ENCODE measurements at places on chromosomes 16 and 17.

DNA sequence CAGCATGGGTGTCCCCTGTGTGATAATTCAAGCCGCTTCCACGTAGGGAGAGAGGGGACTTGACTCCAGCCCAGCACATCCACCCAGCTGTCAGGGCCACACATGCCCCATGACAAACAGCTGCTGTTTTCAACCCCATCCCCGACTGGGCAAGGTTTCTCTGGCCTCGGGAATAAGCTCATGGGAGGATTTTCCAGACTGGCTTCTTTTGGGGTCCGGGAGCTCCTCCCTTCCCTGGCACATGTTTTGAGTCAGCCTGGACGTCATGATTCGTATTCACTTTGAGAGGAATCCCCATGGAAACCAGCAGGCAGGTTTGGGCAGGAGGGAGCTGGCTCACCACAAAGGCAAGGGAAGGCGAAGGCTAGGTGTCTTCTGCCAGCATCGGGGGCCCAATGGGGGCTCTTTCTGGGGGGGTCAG is 156.4 kb downstream of the CMIP start:
- no peak for DNase-seq

GRCh38 chr17:63991611-63992010 is 6.5 kb upstream of the PRR29 start:
- DNase-seq, result no peak

DNA sequence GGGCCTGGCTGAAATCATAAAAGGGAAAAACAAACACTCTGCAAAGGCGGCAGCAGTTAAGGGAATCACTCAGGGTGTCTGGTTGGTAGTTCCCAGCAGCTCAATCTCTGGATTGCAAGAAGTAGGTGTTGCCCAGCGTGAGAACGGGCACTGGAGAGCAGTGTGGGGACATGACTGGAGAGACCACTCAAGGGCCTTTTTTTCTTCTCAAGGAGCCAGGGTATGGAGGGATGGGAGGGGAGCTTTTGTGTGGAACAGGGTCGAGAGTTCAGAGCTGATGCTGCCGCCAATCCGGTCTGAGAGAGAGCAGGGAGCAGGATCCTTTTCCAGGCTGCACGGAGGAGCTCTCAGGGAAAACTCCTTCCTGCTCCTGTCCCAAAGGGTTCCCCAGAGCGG is 15.2 kb downstream of the SCNN1B start:
- DNase-seq, result no peak

- DNase-seq, result no peak
These were observed 88.5 kb downstream of the NPIPB11 start for GRCh38 chr16:29318037-29318436.

DNA sequence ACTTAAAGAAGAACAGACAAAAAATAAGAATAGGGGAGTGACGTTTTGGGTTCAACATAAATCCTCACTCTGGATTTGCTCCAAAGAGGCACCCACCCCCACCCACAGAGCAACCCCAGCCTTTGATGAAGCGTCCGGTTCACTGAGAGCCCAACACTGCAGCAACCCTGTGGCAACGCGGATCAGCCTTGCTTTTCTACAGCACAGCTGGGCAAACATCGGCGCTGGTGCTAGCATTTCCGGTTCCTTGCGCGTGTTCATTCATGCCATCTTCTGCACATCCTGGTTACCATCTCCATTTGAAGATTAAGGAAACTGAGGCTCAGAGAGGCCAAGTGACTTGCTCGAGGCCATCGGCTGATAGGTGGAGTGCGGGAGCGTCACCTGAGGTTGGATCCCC is 8.7 kb upstream of the GINS2 start:
- DNase-seq, result no peak

DNA sequence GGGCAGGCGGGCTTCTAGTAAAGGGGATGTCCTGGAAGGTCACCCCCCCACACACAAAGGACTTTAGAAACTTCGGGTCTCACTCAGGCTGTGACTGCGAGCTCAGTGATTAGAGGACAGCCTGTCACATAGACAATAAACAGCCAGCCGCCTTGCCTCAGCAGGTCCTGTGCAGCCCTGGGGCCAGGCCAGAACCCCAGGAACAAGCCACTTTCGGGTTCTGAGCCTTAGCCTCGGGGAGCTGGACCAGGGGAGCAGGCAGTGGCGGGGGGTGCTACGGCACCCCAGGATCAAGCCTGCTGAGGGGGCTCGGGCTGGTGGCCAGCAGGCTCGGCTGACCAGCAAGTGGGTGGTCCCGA is 1.1 kb downstream of the GAS7 start:
- no peak for DNase-seq

DNA sequence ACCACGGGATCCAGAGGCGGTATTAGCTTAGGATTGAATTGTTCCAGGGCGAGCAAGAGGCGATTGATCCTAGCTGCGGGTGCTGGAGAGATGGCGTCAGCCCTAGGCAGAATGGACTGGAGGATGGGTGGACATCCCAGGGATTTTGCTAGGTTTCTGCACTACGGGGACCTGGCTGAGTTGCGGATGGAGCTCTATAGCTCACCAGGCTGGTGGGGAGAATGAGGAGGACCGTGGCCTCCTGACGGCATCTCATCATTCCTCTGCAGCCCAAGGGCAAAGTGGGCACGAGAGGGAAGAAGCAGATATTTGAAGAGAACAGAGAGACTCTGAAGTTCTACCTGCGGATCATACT is 614 bp downstream of the TMEM208 start:
- DNase-seq, result no peak

DNA sequence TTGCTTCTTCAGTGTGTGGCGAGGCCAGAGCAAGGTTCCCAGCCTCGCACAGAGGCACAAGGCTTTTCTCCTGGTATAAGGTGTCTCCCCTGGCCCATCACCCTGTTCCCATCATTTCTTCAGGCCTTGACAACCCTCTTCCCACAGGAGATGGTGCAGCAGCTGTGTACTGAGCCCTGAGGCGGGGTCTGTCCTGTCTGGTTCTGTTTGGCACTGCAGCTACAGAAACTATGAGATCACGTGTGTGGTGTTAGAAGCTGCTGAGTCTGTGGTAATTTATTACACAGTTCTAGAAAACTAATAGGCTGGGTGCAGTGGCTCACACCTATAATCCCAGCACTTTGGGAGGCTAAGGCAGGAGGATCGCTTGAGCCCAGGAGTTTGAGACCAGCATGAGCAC is 7.2 kb downstream of the PLA2G15 start:
- DNase-seq, result no peak

DNA sequence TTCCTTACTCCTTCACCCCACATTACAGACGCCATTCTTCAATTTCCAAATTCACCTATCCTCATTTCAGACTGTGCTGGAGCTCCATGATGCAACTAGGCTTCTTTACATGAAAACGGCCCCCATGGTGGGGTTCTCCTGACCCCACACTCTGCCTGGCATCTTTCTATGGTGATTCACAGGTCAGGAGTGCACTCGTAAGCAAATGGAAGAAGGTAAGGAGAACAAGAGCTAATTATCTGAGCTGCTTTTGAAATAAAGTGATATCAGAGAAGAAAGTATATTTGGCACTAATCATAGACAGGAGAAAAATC is 27.5 kb upstream of the SUPT4H1 start:
- DNase-seq, result no peak

DNA sequence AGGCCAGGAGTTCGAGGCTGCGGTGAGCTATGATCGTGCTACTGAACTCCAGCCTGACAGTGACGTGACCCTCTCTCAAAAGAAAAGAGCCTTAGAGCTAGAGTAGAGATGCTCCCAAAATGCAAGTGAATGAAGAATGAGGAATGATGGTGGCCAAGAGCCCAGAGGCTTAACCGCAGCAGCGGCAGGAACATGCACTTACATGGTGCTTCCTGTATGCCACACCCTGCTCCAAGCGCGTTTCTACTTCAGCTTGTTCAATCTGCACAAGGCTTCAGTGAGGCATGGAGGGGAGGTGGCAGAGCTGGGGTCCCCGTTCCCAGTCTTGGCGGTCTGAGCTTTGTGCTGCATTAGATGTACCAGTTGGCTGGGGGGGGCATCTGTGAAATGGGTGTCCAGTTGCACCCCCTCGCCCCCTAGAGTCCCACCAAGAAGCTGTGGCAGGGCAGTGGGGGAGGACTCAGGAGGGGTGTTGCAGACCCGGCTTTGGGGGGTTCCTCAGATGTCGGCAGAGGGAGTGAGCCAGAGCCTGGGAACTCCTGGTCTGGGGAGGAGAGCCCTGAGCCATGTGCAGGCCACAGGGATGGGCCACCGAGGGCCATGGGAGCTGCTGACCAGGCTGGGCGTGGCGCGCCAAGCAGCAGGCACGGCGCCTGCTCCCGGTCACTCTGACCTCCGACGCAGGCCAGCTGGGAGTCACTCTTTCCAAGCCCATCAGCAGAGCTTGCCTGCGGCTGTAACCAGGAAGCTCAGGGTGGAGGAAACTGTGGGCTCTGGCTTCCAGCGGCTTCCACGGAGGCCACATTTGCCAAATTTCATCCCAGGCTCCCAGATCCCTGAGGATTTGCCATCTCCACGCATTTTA is 260.1 kb downstream of the PARN start:
- DNase-seq, result no peak

- DNase-seq, result no peak
These were observed 131.5 kb downstream of the SNX11 start for GRCh38 chr17:48238933-48239602.

DNA sequence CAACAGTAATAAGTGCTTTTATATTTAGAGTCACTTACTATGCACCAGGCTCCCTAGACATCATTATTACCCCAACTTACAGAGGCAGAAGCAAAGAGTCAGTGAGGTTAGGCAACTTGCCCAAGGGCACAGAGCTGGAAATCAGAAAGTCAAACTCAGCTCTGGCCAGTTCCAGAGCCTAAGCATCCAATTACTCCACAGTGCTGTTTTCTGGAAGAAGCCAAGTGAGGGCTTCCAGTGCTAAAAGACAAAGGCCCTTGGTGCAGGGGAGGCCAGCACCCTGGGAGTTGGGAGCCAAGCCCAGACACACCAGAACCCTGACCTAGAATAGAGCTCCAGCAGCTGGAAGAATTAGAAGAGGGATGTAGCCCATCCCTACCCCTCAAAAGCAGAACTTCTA is 40.2 kb downstream of the C17orf67 start:
- no peak for DNase-seq

GRCh38 chr16:50735629-50736122 is 6.2 kb upstream of the CYLD start:
- DNase-seq, result no peak

GRCh38 chr16:53891409-53892139 is 187.6 kb downstream of the FTO start:
- no peak for DNase-seq

Data from stimulated activated CD8-positive, alpha-beta memory T cell treated with anti-CD3 and anti-CD28 coated beads, Interleukin-7, amount 100 ng/mL, for 48 hours (primary cell).